Dermis blood vessel endothelial cell (primary cell): ENCODE measurements at places on chromosomes 2 and 18. TPM values are rescaled to one million over a fixed set of nuclear protein-coding genes. Genes with fewer than 3 reads are reported as not detected.

IL1RL1 gene
- 0.17 and 2.9 TPM in 2 replicates for total RNA-seq

TYMS gene
- 22.6 and 132 TPM in 2 replicates for total RNA-seq

LYPD6 gene
- total RNA-seq: 9.4 and 14.1 TPM in 2 replicates

LYG2 gene
- not detected in 2 replicates for total RNA-seq

GRCh38 chr2:190367091-190367490 lies 23.7 kb downstream of the INPP1 start:
- DNase-seq: no peak

- DNase-seq: peak; percentile 59
Observed at GRCh38 chr2:134657650-134658250, 61.0 kb downstream of the TMEM163 start.

DNA sequence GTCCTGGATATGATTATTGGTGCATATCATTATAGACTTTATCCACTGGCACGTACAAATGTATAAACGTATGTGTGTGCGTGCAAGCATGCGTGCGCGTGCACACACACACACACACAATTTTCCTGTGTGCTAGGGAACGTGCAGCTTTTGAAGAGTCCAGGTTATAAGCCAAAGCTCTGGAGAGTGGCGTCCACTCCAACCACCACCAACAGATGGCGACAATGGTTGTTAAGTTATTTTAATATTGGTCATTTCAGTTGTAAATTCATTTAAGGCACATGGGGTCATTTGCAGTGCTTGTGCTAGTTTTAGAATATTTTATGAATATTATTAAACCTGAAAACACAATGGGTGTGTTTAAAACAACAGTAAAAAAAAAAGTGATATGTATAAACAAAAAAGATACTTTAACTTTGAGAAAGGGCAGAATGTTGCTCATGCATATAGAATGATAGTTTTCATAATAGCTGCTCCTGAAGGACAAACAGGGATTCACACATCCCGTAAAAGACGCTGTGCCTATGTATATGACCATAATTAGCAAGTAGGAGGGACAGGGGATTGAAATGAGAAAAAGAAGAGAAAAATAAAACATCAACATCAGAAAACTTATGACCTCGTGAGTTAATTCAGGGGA lies 124.2 kb upstream of the ITGB6 start:
- DNase-seq: peak; percentile 80

GRCh38 chr2:1572638-1573037 lies 159.4 kb downstream of the TPO start:
- DNase-seq: no peak

- no peak for DNase-seq
Observed at GRCh38 chr18:78868330-78869316, 111.0 kb upstream of the SALL3 start.

DNA sequence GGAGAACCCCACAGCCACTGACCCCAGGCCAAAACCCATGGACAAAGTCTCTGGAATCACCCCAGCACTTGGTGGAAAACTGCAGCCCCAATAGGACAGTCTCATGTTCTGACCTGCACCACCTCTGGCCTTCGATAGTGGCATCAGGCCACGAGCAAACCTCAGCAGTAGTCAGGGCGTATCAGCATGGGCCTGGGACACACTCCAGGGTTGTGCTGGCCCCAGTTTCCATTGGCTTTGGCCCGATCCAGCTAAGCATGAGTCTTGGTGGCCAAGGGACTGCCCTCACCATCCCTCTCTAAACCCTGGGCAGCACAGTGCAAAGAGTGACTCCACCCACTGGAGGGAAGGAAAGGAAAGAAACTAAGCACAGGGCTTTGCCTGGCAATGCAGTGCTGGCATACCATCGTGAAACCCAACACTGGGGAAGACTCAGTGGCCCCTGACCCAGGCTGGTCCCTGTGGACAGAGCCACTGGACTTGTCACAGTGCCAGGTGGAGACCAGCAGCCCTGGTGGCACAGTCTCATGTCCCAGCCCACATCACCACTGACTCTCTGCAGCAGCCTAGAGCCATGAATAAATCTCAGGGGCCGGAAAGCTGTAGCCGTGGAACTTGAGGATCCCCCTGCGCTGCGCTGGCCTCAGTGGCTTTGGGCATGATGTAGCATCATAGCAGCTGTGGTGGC lies 46.3 kb downstream of the ZNF519 start:
- no peak for DNase-seq

DNA sequence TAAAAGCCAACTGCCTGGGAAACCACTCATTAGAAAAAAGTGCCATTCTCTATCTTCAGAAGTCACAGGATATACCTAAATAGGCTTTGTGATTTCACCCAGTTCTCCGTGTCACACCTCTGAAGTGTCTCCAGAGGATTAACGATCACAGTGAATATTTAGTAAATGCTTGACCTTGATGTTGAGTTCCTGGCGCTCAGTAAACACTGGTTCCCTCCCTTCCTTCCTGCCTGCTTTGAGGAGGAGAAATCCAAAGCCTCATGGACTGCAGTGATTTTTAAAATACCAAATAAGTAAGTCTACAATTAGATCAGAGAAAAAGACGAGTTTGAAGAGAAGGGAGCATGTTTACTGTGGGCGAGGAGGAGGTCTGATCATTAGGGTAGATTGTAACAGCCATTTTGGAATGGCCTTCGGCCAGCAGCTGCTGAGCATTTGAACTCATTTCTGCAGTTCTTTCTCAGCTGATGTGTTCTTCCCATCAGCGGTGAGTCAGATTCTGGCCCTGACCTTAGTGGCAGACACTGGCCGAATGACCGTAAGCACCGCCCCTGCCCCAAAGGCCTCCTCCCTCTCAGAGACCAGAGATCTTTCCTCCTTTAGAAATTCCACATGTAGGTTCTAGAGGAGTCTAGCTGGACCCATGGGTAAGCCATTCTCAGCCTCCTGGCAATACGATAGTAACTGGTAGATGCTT lies 62.1 kb upstream of the SLC16A14 start:
- peak; percentile 79 for DNase-seq

GRCh38 chr2:217017456-217018252 lies 157.8 kb upstream of the TNP1 start:
- DNase-seq: no peak

DNA sequence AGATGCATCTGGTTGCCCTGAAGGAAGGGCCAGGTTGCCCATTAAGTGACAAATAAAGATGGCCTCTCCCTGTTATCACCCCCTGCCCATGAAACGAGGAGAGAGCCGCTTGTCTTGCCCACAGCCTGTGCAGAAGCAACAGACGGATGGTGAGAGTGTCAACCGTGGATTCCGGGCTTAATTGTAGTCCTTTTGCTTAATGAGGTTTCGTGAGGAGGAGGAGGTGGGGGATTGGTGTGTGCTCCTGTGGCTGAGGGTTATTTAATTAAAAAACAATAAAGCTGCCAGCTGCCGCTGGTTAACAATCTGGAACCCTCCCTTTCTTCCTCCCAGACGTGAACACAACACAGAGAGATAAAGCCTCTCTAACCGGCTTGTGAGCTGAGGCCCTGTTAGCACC lies 188.0 kb upstream of the PARD3B start:
- DNase-seq: no peak

DNA sequence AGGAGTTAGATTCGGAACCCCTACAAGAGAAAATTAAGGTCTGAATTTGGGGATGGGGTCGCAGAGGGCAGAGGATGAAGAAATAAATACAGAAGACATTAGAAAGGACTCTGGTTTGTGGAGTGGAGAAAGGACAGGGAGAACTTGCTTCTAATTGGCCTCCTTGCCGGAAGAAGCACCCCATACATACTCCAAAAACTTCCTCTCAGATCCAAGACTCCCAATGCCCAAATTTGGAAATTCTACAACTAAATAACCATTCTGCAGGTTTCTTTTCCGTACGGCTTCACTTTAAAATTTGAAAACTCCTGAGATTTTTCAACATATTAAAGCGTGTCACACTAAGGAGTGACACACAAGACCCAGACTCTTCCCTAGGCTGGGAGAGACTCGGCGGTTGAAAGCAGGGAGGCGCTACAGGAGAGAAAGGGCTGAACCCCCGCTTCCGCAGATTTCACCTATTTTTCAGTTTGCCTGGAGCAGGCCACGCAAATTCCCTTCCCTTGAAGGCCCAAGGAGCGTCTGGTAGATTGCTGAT lies 478 bp downstream of the CLHC1 start:
- no peak for DNase-seq

GRCh38 chr2:10610213-10610910 lies 79.4 kb downstream of the NOL10 start:
- no peak for DNase-seq

- no peak for DNase-seq
Observed at GRCh38 chr18:51137891-51138290, 59.6 kb downstream of the MEX3C start.

DNA sequence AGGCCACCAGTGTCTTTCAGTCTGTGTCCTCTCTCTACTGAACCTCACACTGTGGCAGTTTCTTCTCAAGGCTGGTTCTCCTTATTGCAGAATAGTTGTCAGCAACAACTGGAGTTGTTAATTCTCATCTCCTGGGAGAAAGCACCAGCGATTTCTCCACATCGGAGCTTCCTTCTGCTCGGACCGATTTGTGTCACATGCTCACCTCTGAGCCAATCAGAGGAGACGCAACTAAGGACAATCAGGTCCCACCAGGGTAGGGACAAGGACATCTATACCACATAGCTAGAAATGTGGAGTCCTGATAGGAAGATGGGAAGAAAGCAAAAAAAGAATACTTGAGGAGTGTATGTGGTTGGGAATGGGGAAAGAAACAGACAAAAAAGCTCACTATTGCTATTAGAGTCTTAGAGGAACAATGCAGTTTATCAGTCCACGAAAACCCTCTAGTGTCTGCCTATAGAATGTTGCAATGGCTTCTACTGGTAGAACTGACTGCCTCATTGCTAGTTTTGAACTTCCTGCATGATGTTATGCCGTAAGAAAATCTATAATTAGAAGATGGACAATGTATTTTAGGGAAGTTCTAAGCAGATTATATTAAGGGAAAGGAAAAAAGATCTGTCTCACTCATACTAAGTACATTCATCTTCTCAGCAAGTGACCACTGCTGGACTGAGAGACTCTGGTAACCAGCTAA lies 169.7 kb downstream of the CDCA7 start:
- DNase-seq: no peak
